ENCODE measurements at places on chromosomes 12 and 14.

GRCh38 chr14:21476523-21476924 is 235 bp downstream of the RAB2B start:
- no peak for DNase-seq

DNA sequence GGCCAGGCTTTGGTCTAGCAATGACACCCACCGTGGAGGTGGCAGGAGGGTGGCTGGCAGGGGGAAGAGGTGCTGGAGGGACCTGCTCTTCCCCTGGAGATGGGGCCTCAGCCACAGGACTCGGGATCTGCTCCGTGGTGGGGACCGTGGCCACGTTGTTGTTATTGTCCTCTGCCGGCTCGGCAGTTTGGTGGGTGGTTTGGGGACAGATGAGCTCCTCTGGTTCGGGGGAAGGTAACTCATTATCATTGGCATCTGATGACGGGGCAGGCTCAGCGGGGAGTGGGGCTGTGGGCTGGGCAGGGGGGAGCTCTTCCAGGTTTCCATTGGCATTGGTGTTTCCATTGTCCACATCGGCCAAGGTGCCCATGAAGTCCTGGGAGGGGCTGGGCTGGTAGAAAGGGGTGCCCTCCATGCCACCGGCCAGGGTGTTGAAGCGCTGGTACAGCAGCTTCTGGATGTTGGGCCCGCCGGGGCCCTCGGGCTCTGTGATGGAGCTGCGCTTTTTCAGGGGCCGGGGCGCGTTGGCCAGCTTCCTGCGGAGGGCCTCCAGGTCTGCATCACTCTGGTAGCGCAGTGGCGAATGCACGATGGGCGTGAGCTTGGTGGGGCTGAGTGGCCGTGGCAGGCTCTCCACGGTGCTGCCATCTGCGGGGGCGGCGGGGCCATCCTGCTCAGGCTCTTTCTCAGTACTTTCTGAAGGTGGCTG is 24.3 kb downstream of the ZFYVE21 start:
- DNase-seq = no peak

DNA sequence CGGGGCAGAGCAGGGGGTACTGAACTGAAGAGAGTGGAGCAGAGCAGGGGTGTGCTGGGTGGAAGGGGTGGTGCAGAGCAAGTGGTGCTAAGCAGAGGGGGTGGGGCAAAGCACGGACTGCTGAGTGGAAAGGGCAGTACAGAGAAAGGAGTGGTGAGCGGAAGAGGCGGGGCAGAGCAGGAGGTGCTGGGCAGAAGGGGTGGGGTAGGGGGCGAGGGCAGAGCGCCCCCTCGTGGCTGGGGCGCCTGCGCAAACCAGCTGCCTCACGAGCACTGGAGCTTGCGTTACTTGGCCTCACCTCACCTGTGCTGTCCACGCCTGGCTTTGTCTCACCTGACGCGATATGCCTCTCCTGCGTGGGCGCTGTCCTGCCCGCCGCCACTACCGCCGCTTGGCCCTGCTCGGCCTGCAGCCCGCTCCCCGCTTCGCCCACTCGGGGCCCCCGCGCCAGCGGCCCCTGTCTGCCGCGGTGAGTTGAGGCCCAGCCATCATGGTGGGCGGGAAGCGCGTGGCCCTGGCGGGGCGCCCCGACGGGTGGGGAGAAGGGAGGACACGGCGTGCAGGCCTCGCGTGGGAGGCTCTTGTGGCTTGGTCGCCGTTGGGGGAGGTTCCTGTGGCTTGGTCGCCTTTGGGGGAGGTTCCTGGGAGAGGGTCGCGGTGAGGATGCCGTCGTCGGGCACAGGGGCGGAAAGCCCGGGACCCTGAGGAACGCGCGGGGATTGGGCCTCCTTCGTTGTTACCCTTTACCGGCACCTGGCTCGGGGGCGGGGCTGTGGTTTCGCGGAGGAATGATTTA is at the start of gene COX8C:
Gene COX8C (plus strand): TSS at position 257 of the 796 bp plus-strand sequence. CDS start 87 bp downstream, at position 344.
- no peak for DNase-seq

GRCh38 chr12:28489246-28489645 is 299.0 kb downstream of the CCDC91 start:
- DNase-seq = no peak

DNA sequence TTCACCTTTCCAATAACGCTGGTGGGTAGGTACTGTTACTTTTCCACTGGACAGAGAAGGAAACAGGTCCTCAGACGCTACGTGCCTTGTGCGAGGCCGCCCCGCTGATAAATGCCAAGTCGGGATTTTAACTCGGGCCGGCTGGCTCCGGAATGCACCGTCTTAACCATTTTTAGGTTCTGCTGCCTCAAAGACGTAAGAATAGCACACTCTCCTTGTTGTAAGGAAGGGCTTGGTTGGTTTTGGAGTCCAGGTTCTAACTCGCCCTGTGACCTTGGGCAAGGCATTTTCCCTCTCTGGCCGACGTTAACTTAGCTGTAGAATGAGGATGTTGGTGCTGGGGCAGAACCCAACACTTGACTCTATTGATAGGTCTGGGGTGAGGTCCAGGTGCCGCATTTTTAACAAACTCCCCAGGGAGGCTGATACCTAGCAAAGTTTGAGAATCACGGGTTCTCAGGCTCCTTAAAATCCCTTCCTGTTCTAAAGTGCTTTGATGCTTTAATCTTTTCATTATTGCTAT is 814 bp downstream of the ANKRD13A start:
- no peak for DNase-seq

DNA sequence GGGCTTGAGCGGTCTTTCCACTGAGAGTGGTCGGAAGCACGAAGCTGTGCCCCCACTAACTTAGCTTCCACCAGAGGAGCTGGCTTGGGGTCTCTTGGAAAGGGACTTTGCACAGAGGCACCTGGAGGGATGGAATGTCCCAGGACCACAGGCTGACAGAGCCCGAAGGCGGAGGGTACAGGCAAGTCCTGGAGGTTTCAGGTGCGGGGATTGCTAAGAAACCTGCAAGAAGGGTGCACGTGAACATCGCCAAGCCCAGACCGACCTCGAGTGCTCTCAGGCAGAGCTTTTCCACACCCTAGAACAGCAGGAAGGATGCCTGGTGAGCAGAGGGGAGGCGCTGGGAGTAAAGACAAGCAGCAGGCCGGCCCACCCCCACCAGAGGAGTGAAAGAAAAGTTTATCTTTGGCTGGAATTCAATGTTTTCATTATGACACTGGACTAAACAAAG is 61.6 kb downstream of the SERPINA3 start:
- DNase-seq = no peak

DNA sequence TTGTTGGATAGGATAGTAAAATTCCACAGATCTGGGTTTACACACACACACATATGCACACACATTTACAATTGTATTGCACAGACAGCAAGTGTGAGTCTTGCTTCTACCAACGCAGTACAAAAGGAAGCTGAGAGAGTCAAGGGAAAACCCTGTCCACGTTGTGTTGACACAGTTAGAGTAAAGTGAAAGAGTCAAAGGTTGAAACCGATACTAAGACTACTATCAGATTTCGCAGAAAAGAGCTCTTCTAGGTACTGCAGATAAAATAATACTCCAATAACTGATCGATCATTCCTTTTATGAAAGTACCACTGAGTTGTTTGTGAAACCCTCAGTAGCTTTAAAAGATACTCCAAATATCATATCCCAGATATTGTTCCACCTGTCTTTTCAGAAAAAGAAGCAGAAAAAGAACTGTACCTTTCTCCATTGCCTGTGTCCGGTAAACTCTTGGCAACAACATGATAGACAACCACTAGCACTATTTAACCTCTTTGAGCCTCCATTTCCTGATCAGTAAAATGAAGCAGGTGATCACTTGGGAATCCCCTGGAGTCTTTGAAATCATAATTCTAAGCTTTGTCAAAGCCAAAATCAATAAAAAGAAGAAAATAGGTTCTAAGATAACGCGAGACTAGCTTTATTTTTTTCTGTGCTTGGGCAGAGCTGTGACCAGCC is 224.6 kb upstream of the FOXN3 start:
- no peak for DNase-seq

- no peak for DNase-seq
Observed at GRCh38 chr12:100473050-100473715, 483 bp upstream of the NR1H4 start.

DNA sequence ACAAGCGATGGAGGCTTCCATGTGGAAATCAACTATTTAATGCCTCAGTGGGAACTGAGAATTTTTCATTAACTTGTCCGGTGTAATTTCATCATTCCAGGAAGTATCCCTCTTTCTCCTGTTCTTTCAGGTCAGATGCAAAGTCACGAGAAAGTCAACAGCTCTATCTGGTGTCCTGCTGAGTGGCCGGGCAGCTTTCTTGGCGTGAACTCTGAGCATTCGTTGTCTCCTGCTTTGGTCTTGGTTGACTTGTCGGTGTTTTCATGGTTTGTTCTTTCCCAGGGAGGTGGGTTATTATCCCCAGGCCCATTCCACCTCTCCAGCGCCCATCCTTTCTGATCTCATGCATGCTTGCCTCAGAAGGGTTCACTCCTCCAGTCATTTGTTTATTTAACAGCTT is 149.1 kb downstream of the GLT1D1 start:
- no peak for DNase-seq

DNA sequence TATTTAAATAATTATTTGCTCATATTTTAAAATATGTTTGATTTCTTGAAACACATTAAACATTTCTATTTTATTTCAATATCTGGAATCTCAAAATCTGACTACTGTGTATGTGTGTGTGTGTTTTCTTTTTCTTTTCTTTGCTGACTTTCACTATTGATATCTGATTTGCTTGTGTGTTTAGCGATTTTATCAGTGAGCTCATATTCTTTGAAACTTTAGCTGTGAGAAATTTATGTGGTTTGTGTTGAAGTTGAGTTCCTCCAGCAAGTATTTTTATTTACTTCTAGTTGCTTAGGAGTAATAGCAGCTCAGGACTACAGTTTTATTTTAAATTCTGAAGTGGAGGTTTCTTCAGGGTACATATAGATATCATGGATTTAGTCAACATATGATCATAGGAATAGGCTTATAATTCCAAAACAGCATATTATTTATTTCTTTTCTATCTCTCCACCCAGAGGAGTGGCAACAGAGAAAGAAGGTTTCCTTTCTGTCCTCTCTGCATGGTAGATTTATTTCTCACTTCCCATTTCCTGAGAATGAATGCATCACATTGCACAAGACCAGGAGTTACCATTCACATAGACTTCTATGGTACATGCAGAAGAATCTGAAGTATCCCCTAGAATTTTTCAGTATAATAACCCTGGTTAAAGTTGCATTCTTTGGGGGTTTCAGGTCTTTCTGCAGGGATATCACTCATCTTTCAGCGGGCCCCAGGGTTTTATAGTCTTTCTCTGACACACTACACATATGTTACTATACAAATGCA is 60.5 kb downstream of the PTPRQ start:
- no peak for DNase-seq

DNA sequence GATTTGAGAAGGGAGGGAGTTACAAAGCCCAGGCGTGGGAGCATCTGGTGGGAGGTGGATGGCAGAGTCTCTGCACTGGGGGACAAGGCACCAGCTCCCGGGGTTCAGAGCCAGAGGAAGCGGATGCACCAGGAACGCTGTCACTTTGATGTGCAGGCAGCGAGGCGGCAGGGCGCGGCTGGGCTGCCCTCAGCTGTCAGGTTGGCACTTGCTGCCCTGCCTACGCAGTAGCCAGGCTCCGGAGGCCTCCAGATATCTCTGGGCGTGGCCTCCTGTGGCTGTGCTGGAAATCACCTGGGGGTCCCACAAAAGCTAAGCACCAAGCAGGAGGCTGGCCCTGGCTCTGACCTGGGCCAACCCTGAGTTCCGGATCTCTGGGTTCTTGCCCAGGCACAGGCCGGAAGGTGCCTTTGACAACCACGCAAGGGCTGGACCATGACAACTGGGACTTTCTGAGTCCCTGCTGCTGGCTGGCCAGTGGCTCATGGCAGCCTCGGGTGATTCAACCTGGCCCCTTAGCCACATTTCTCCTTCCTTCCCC is 62.1 kb upstream of the MAP1LC3B2 start:
- DNase-seq = no peak

DNA sequence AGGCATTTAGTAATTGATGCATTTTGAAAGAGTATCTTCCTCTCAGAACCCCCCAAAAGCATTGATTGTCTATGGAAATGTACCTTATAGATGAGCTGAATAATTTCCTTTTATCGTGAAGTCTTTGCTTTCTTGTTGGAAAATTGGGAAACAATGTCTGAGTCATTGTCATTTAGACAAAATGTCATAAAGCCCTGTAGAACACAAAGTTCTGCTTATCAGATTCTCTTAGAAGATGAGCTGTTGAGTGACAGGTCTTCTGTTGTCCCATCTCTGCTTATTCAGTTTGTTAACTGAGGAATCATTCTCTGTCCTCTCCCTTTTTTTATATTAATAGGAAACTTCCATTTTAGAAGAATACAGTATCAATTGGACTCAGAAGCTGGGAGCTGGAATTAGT is 22.9 kb downstream of the MAPKAPK5 start:
- DNase-seq = no peak

GRCh38 chr14:92496191-92496857 is 17.3 kb upstream of the RIN3 start:
- no peak for DNase-seq

DNA sequence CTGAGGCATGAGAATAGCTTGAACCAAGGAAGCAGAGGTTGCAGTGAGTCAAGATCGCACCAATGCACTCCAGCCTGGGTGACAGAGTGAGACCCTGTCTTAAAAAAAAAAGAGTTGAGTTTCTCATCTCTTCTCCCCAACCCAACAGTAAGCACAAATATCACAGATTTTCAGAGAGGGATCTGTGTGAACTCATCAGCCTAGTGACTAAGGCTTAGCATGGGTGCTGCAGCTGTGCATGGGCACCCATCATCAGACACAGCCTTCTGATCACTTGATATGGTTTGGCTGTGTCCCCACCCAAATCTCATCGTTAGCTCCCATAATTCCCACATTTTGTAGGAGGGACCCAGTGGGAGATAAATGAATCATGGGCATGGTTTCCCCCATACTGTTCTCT is 298.9 kb downstream of the PCNX1 start:
- no peak for DNase-seq

- peak; percentile 59 for DNase-seq
Observed at GRCh38 chr12:27940756-27941402, 31.7 kb downstream of the PTHLH start.

GRCh38 chr14:97046967-97047366 is 249.8 kb downstream of the VRK1 start:
- DNase-seq = no peak

DNA sequence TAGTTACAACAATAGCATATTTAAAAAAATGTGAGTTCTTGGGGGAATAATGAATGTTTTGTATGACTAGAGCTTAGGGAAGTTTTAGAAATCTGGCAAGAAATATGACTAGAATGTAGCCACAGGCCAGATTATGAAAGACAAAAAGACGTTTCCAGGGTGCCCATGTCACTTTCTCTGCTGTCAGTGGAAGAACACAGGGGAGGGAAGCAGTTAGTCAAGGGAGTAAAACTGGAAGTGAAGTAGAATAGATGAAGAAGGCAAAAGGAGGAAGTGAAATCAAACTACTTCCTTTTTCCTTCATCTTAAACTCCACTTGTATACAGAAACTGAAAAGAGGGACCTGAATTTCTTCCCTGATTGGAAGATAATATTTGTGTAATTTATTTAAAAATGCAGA is 81.2 kb upstream of the ATP2B1 start:
- no peak for DNase-seq

DNA sequence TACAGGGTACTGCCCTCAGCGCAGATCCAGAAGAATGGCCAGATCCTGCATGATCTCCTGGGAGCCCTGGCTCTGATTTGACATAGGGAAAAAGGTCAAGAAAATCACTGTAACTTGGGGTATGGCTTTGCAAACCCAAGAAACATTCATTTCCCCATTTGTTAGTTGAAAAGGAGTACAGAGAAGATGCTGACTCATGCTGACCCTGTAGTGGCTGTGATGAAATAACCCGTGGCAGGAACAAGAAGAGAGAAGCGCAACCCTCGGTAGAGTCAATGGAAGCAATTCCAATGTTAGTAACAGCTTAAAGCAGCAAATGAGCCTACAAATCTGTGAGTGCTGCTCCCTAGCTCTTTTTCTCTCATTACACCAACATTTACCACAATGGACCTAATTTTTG is 281.6 kb upstream of the NPAS3 start:
- no peak for DNase-seq
